CD8-positive, alpha-beta memory T cell (primary cell): ENCODE measurements at places on chromosomes 6 and 20. TPM values are rescaled to one million over a fixed set of nuclear protein-coding genes. Genes with fewer than 3 reads are reported as not detected.

DNA sequence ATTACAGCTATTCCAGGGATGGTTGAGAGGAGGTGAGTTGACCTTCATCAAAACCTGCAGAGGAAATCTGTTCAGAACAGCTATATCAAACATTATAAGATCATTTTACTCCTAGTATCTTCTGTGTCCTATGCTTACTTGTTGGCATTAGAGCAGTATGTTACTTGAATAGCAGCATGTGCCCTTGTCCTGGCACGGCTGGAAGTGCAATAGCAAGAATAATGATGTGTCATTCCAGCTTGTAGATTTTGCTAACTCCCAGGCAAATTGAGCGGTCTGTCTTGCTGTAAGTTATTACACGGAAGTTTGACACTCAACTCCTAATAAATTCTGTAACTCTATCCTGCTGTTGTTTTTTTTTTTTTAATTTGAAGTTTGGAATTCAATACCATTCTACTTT lies 385.5 kb downstream of the TENT5A start:
- DNase-seq = no peak

GRCh38 chr6:28534875-28535274 lies 9.2 kb downstream of the GPX5 start:
- DNase-seq = no peak

- no peak for DNase-seq
Measured at GRCh38 chr6:20569000-20569610, 34.8 kb downstream of the CDKAL1 start.

- DNase-seq = no peak
Measured at GRCh38 chr20:46991880-46992639, 97.4 kb downstream of the EYA2 start.

DNA sequence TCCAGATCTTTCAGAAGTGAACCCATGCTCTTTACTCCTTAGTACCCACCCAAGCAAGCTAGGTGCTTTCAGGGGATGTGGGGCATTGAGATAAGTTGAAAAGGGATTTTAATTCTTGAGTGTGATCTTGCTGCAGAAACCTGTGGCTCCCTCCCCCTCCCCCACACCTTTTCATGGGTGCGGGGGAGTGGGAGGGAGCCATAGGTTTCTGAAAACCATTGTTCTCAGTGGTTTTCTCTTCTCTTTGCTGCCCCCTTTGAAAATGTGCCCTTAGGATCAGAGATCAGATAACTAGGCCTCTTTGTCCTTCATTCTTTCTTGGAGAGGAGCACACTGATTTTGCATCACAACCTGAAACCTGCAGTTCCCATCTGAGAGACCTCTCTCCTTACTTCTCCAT lies 2.4 kb downstream of the PCSK2 start:
- no peak for DNase-seq

- no peak for DNase-seq
Measured at GRCh38 chr6:5205877-5206850, 54.6 kb downstream of the LYRM4 start.

DNA sequence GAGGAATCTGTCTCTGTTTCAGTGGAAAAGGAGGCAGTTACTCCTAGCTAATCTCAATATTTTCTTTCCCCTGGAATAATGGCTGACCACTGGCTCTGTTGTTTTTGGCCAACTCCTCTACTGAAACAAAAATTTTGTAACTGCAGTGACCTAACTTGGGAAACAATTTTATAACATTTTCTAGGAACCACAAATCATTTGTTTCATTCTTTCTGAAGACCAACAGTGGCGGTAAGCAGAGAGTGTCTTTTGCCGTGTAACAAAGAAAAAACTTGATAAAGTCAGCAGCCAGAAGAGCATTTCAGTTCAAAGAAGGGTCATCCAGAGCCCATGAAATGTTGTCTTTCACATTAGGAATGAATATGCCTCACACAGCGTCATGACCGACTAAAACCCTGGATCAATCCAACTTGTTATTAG lies 11.8 kb upstream of the BFSP1 start:
- no peak for DNase-seq

DNA sequence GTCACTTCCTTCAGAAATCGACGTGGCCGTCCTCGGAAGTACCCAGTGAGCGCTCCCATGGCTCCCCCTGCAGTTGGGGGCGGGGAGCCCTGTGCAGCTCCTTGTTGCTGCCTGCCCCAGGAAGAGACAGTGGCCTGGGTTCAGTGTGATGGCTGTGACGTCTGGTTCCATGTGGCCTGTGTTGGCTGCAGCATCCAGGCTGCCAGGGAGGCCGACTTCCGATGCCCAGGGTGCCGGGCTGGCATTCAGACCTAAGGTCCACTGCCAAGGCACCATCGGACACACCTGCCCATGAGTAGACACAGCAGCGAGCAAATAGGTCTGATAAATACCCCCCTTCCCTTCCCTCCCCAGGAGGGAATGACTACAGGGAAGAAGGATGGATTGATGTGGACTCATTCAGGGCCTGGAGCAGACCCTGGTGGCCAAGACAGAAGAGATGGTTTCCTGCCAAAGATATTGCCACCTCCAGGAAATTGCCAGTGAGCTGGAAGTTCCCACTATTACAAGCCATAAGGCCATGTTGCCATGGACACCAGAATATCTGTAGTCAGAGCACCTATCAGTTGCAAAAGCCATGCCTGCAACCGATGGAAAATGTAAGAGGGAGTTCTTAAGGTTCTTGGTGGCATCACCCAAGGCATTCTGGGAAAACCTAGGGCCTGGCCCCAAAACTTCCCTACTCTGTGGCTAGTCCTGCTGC lies 4.2 kb downstream of the TCF19 start:
- no peak for DNase-seq

DNA sequence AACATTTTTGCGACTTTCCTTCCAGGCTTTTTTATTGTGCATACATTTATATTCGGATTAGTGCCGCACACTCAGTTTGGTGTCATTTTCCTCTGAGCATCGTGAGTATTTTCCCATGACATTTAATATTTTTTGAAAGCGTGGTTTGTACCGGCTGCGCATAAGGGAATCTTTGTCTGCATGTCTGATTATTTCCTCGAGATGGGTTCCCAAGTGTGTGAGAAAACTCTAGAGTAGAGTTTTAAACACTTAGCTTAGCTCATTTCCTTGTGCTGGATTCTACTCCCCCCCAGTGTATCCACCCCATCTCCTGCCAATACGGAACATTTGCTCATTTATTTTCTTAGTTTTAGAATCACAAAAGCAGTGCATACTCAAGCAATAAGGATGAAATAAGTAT lies 94.3 kb downstream of the CDC5L start:
- no peak for DNase-seq

GRCh38 chr20:34180460-34181120 lies 60.6 kb upstream of the ASIP start:
- DNase-seq = no peak

DNA sequence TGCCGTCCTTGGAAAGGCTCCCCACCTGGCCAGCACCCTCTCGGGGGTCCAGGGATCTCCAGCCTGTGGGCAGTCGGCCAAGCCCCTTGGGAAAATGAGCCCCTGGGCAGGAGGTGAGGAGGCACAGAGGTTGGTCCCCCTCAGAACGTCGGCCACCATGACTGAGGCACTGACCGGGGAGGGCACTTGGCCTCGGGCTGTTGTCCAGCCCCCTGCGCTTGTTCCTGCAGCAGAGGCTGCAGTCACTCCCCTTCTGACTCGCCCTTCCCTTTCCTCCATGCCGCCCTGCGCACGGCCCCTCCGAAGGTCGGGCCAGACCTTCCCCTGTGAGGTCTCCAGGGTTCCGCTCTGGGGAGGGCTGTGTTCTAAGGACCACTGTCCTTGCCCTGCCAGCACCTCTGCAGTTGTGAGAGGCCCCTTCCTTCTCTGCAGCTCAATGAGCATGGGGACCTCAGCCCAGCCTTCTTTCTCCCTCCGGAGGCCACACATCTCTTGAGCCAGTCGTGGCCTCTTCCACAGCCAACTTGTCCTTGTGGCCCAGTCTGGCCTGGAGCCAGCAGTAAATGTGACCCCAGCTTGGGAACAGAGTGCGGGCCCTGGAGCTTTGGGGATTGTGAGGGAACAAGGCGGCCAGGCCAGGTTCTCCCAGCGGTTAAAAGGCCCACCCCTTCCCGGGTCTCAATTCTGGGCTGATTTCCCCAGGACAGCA lies 195.5 kb downstream of the DLL1 start:
- no peak for DNase-seq

ACTL10 gene
- 3.8 TPM for total RNA-seq

GSS gene
- total RNA-seq = 63.0 TPM

SASH1 gene
- total RNA-seq = 0.95 TPM

XKR7 gene
- not detected for total RNA-seq

MICB gene
- total RNA-seq = 21.9 TPM

OR2H1 gene
- not detected for total RNA-seq
